ENCODE measurements at places on chromosomes 12 and 14. TPM values are rescaled to one million over a fixed set of nuclear protein-coding genes. Genes with fewer than 3 reads are reported as not detected.
A peak's percentile ranks its signal among the peaks of the same experiment; 100 is the strongest.

DNA sequence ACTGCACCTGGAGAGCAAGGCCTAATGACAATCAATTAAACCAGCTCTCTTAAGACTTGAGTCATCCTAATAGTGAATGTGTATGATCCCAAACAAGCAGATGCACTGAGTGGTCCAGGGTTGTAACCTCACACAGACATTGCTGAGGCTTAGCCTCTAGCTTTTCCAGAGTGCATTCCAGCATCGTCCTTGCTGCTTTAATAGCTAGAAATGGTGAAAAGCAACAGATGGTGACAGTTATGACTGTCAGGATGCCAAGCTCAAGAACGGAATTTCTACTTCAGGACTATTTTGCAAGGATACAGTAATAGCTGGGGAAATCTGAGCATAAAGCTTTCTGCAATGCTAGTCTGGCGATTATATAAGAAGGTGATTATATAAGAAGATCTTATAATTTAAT, 34.6 kb downstream of the PTPRR start:
- no peak for DNase-seq
- H3K27ac ChIP-seq, result no peak overlapping the region
- no peaks in the 10 kb centered on the region for H3K27me3 ChIP-seq
- H3K36me3 ChIP-seq, result no peaks in the 10 kb centered on the region
- H3K4me3 ChIP-seq, result no peak overlapping the region

- H3K4me3 ChIP-seq, result no peak overlapping the region
- no peak overlapping the region for H3K27ac ChIP-seq
- peaks cover 13% of the 10 kb centered on the region for H3K27me3 ChIP-seq
- H3K36me3 ChIP-seq, result peaks cover 2% of the 10 kb centered on the region
- DNase-seq, result no peak
Observed at GRCh38 chr12:124687917-124688316, 120.5 kb upstream of the NCOR2 start.

- H3K36me3 ChIP-seq, result peaks cover 4% of the 10 kb centered on the region
- H3K4me3 ChIP-seq, result no peak overlapping the region
- no peak for DNase-seq
- no peaks in the 10 kb centered on the region for H3K27me3 ChIP-seq
Observed at GRCh38 chr14:34198096-34198495, 247.2 kb upstream of the EGLN3 start.

- DNase-seq, result no peak
- no peaks in the 10 kb centered on the region for H3K27me3 ChIP-seq
- no peak overlapping the region for H3K27ac ChIP-seq
- no peak overlapping the region for H3K4me3 ChIP-seq
- peaks cover 2% of the 10 kb centered on the region for H3K36me3 ChIP-seq
- no peaks in the 10 kb centered on the region for H3K4me1 ChIP-seq
Observed at GRCh38 chr12:89977405-89978085, 268.9 kb upstream of the ATP2B1 start.

- no peaks in the 10 kb centered on the region for H3K4me1 ChIP-seq
- DNase-seq, result no peak
- H3K4me3 ChIP-seq, result no peak overlapping the region
- no peaks in the 10 kb centered on the region for H3K36me3 ChIP-seq
- peaks cover 18% of the 10 kb centered on the region for H3K27me3 ChIP-seq
- H3K27ac ChIP-seq, result no peak overlapping the region
Observed at GRCh38 chr12:2390850-2391390, 338.1 kb downstream of the CACNA1C start.

- peaks cover 42% of the 10 kb centered on the region for H3K27me3 ChIP-seq
- no peak for DNase-seq
- no peak overlapping the region for H3K27ac ChIP-seq
- H3K4me1 ChIP-seq, result peaks cover 5% of the 10 kb centered on the region
- no peaks in the 10 kb centered on the region for H3K36me3 ChIP-seq
- H3K4me3 ChIP-seq, result no peak overlapping the region
Observed at GRCh38 chr12:49294086-49294803, 702 bp upstream of the PRPH start.

- no peaks in the 10 kb centered on the region for H3K36me3 ChIP-seq
- no peak overlapping the region for H3K4me3 ChIP-seq
- no peak overlapping the region for H3K27ac ChIP-seq
- no peaks in the 10 kb centered on the region for H3K27me3 ChIP-seq
- no peaks in the 10 kb centered on the region for H3K4me1 ChIP-seq
- no peak for DNase-seq
Observed at GRCh38 chr12:113559466-113559865, 87.8 kb upstream of the LHX5 start.

- no peak for DNase-seq
- H3K27me3 ChIP-seq, result peaks cover 3% of the 10 kb centered on the region
- no peaks in the 10 kb centered on the region for H3K36me3 ChIP-seq
- no peaks in the 10 kb centered on the region for H3K4me1 ChIP-seq
- no peak overlapping the region for H3K27ac ChIP-seq
- no peak overlapping the region for H3K4me3 ChIP-seq
Observed at GRCh38 chr12:71562676-71563595, 100.7 kb downstream of the ZFC3H1 start.

DNA sequence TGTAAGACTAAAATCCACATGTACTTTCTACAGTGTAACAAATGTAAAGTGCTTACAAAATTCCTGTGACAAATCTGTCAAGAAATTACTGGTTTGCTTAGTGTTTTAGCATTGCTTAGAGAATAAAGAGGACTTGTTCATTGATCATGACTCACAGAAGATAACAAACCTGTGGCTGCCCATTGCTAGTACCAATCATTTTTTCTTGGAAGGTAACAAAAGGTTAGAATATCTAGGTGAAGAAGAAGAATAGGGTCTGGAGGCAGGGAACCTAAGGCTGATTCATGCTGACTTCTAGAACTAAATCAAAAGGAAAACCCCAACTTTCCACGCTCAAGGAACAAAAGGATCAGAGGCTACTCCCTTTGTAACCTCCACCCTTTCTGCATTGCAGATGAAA, 232.7 kb upstream of the ABCD2 start:
- no peak overlapping the region for H3K27ac ChIP-seq
- H3K4me3 ChIP-seq, result no peak overlapping the region
- H3K4me1 ChIP-seq, result no peaks in the 10 kb centered on the region
- no peaks in the 10 kb centered on the region for H3K36me3 ChIP-seq
- H3K27me3 ChIP-seq, result peaks cover 4% of the 10 kb centered on the region

- no peak for DNase-seq
- H3K4me3 ChIP-seq, result no peak overlapping the region
- no peak overlapping the region for H3K27ac ChIP-seq
- H3K27me3 ChIP-seq, result no peaks in the 10 kb centered on the region
- H3K36me3 ChIP-seq, result no peaks in the 10 kb centered on the region
Observed at GRCh38 chr12:82146740-82147139, 211.4 kb downstream of the CCDC59 start.

GRCh38 chr12:843609-844008, 91.2 kb downstream of the WNK1 start:
- peaks cover 28% of the 10 kb centered on the region for H3K36me3 ChIP-seq
- H3K27me3 ChIP-seq, result no peaks in the 10 kb centered on the region
- H3K4me3 ChIP-seq, result no peak overlapping the region
- DNase-seq, result no peak
- H3K4me1 ChIP-seq, result peaks cover 33% of the 10 kb centered on the region

- H3K36me3 ChIP-seq, result no peaks in the 10 kb centered on the region
- H3K4me3 ChIP-seq, result no peak overlapping the region
- peaks cover 5% of the 10 kb centered on the region for H3K27me3 ChIP-seq
- no peak overlapping the region for H3K27ac ChIP-seq
- no peaks in the 10 kb centered on the region for H3K4me1 ChIP-seq
- DNase-seq, result no peak
Observed at GRCh38 chr14:95679148-95679815, 6.9 kb upstream of the TCL1B start.

- peaks cover 32% of the 10 kb centered on the region for H3K4me1 ChIP-seq
- H3K36me3 ChIP-seq, result peaks cover 8% of the 10 kb centered on the region
- H3K27me3 ChIP-seq, result no peaks in the 10 kb centered on the region
- no peak for DNase-seq
Observed at GRCh38 chr14:92847278-92847677, 53.2 kb downstream of the GOLGA5 start.

- H3K27me3 ChIP-seq, result no peaks in the 10 kb centered on the region
- H3K4me1 ChIP-seq, result peaks cover 11% of the 10 kb centered on the region
- no peak for DNase-seq
- no peak overlapping the region for H3K4me3 ChIP-seq
- H3K27ac ChIP-seq, result no peak overlapping the region
Observed at GRCh38 chr14:65277027-65277426, 135.5 kb upstream of the FUT8 start.

GRCh38 chr14:68111853-68112270, 292.3 kb downstream of the RAD51B start:
- H3K36me3 ChIP-seq, result no peaks in the 10 kb centered on the region
- no peak for DNase-seq
- H3K27me3 ChIP-seq, result no peaks in the 10 kb centered on the region
- H3K27ac ChIP-seq, result no peak overlapping the region

- H3K4me1 ChIP-seq, result peaks cover 19% of the 10 kb centered on the region
- H3K36me3 ChIP-seq, result no peaks in the 10 kb centered on the region
- H3K27me3 ChIP-seq, result no peaks in the 10 kb centered on the region
- no peak overlapping the region for H3K27ac ChIP-seq
- H3K4me3 ChIP-seq, result no peak overlapping the region
Observed at GRCh38 chr12:116354534-116354933, 77.0 kb upstream of the MED13L start.

DNA sequence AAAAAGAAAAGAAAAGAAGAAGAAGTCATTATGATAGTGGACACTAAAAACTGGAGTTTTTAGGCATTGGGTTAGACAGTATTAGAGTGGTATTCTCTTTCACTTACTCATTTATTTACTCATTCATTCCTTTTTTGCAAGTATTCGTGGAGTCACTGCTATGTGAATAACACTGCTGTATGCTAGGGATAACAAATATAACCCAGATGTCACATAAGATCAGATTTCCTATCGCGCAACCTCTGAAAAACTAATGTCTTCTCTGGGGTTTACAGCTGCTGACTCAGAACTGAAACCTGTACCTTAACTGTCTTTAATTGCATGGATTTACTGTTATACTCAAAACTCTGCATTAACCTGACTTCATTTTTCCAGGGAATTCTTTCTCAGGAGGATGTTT, 353.7 kb downstream of the LRIG3 start:
- no peak overlapping the region for H3K4me3 ChIP-seq
- H3K27ac ChIP-seq, result no peak overlapping the region
- no peaks in the 10 kb centered on the region for H3K36me3 ChIP-seq

DNA sequence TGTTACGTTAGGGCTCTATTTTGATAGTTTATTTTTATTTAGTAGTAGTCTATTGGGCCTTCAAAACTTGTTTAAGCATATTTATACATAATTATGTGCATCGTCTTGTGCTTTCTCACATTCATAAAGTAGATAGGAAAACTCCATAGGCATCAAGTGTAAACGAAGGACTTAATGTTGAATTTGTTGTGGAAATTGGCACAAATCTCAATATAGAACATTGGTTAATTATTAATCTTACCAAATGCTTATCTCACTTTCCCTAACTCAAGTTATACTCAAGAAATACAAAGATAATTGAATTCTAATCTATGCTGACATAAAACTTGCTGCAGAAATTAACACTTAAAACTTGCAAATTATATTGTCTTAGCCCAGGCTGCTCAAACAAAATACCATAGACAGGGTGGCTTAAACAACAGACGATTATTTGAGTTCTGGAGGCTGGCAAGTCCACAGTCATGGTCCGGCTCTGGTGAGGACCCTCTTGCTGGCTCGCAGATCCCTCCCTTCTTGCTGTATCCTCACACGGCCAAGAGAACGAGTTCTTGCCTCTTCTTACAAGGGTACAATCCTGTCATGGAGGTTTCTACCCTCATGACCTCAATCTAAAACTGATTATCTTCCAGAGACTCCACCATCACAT, 18.8 kb downstream of the STYX start:
- H3K27ac ChIP-seq, result no peak overlapping the region
- H3K27me3 ChIP-seq, result no peaks in the 10 kb centered on the region
- H3K36me3 ChIP-seq, result peaks cover 32% of the 10 kb centered on the region
- no peak for DNase-seq

GRCh38 chr14:26729851-26730250, 132.0 kb upstream of the NOVA1 start:
- no peak for DNase-seq
- H3K36me3 ChIP-seq, result no peaks in the 10 kb centered on the region
- H3K4me1 ChIP-seq, result no peaks in the 10 kb centered on the region
- H3K27ac ChIP-seq, result no peak overlapping the region
- H3K27me3 ChIP-seq, result no peaks in the 10 kb centered on the region
- H3K4me3 ChIP-seq, result no peak overlapping the region

DNA sequence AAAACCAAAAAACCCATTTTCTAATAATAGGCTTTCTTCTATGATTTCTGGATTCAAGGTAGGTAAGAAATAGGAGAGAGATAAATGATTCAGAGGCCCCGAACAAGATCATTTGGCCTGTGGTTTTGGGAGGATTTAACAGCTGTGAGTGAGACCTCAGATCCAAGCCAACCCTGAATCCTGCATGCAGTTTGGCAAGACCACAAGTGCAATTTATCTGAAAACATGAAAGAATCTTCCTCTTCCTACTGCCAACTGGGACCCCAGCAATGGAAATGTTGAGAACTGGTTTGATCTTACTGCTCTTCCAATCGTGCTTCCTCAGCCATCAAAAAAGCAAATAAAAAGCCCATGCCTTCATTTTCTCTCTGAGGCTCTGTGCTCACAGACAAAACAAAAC, 519.7 kb upstream of the TBX3 start:
- H3K27me3 ChIP-seq, result no peaks in the 10 kb centered on the region
- no peak overlapping the region for H3K4me3 ChIP-seq
- H3K27ac ChIP-seq, result no peak overlapping the region
- DNase-seq, result no peak

GRCh38 chr14:65356327-65356836, 56.1 kb upstream of the FUT8 start:
- no peaks in the 10 kb centered on the region for H3K27me3 ChIP-seq
- peaks cover 87% of the 10 kb centered on the region for H3K4me1 ChIP-seq
- H3K4me3 ChIP-seq, result peak overlapping the region; percentile 12
- peak overlapping the region; percentile 87 for H3K27ac ChIP-seq
- H3K36me3 ChIP-seq, result peaks cover 50% of the 10 kb centered on the region

- no peak for DNase-seq
- H3K4me1 ChIP-seq, result no peaks in the 10 kb centered on the region
- H3K36me3 ChIP-seq, result no peaks in the 10 kb centered on the region
- no peak overlapping the region for H3K27ac ChIP-seq
- no peak overlapping the region for H3K4me3 ChIP-seq
Observed at GRCh38 chr14:83309833-83310232, 1776.2 kb upstream of the SEL1L start.

GRCh38 chr12:124441443-124442194, 125.8 kb downstream of the NCOR2 start:
- H3K4me1 ChIP-seq, result no peaks in the 10 kb centered on the region
- no peak overlapping the region for H3K27ac ChIP-seq
- DNase-seq, result no peak
- H3K27me3 ChIP-seq, result no peaks in the 10 kb centered on the region
- H3K4me3 ChIP-seq, result no peak overlapping the region
- peaks cover 10% of the 10 kb centered on the region for H3K36me3 ChIP-seq

Gene CRIP1
- 97.1 TPM for total RNA-seq

Gene LIN7A
- total RNA-seq, result 2.1 TPM

Gene CTSG
- total RNA-seq, result not detected

Gene FAM181A
- not detected for total RNA-seq

Gene C3AR1
- 0.60 TPM for total RNA-seq

Gene GTF2A1
- total RNA-seq, result 42.7 TPM

Gene ASB2
- 21.1 TPM for total RNA-seq

Gene CGRRF1
- total RNA-seq, result 8.5 TPM

Gene TAS2R43
- total RNA-seq, result 0.76 TPM

Gene FOXG1
- total RNA-seq, result not detected

Gene P2RX2
- total RNA-seq, result not detected

Gene ADAMTS20
- total RNA-seq, result not detected

Gene SIX6
- not detected for total RNA-seq

Gene ETFBKMT
- total RNA-seq, result 0.69 TPM

Gene PALS1
- total RNA-seq, result 5.2 TPM

Gene TMEM30B
- total RNA-seq, result 0.26 TPM

Gene SCNN1A
- 0.05 TPM for total RNA-seq

Gene ZBTB42
- 5.9 TPM for total RNA-seq

Gene KCNJ8
- not detected for total RNA-seq
